ENCODE measurements at places on chromosomes 11 and 22.

- DNase-seq: no peak
Observed at GRCh38 chr11:34308913-34309585, 48.8 kb downstream of the ABTB2 start.

GRCh38 chr11:84522331-84522730 lies 1104.8 kb downstream of the DLG2 start:
- no peak for DNase-seq

- no peak for DNase-seq
Observed at GRCh38 chr11:10526974-10527918, 13.7 kb downstream of the RNF141 start.

DNA sequence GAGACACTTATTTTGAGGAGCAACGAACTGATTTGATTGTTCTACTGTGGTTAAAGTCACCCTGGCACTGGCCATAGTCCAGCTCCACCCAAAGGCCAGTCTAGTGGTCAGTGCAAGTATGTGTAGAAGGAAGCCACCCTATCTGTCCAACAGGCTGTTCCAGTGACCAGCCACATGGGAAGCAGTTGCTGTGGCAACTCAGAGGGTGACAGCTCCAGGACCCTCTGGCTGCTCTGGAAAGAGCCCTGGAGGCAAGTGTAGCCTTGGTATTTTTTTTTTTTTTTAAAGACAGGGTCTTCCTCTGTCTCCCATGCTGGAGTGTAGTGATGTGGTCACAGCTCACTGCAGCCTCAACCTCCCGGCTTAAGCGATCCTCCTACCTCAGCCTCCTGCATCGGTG lies 27.8 kb downstream of the LMO1 start:
- no peak for DNase-seq

DNA sequence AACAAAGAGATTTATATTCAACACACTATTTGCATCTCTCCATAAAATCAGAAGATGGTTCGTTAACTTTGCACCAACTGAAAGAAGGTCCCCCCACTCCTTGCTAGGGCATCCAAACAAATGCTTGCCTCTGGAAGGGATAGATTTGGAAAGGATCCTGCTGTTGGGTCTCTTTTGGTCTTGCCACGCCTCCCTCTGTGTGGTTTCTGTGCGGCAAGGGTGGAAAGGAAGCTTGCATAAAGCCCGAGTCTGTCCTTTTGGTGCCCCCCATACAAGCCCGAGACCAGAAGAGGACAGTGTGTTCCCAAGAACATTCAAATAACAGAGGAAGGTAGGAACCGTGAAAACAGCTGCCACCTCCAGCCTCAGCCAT lies 15.1 kb downstream of the SCGB1A1 start:
- no peak for DNase-seq
